ENCODE measurements at places on chromosomes 1 and 21.

DNA sequence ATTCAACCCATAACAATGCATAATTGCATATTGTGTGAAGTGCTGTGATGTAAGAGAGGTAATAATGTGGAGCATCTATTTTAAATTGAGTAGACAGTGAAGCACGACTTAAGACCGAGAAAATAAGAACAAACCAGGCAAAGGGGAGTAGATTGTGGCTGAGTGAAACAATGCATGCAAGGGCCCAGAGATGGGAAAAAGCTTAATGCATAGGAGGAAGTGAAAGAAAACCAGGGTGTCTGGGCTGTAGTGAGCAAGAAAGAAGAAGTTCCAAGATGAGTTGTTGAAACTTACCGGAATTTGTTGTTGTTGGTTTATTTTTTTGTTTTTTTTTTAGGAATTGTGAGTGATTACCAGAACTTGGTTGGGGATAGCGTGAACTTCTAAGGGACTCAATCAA, 104.7 kb downstream of the SNX7 start:
- DNase-seq = no peak

DNA sequence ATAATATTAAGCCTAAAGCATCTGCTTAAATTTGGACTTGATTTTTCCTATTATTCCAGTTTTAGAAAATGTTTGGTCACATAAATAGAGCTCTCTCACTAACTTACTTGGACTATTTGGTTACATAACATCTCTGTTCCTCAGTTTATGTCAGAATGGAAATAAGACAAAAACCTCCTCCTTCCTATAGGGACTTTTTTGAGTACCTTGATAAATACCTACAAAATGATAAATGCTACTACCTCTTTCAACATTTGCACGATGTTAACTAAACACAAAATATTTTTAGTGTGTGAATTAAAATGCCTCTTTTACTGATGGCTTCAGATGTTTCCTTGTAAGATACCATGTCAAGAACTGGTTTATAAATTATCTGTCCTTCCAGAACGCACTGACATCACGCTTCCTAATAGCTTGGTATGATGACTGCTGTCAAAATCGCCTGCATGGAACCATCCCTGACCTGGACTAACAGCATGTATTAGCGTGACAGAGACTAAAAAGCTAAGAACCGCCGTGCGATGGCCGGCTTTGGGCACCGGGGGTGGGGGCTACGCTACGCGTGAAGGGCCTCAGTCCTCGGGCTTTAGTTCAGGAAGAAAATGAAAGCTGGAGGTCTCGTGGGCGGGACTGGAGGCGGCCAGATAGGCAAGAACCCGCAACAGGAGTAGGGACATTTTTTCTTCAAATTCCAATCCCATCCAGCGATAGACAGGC, 133.2 kb upstream of the BARHL2 start:
- DNase-seq = no peak

DNA sequence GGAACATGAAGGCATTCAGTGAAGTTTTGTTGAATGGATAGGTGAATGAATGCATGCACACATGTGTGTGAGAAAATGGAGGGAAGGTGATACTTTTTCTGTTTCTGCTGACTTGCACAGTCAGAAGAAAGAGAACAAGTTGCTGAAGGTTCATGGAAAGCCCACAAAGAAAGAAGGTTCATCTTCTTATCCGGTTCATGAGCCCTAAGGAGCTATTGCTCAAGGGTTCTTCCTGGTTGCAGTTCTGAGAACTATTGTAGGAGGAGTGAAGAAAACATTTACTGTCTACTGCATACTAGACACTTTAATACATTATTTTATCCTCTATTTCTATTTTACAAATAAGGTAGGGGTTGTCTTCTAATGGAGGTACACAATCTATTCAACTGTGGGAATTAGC, 13.4 kb upstream of the NIBAN1 start:
- DNase-seq = no peak

DNA sequence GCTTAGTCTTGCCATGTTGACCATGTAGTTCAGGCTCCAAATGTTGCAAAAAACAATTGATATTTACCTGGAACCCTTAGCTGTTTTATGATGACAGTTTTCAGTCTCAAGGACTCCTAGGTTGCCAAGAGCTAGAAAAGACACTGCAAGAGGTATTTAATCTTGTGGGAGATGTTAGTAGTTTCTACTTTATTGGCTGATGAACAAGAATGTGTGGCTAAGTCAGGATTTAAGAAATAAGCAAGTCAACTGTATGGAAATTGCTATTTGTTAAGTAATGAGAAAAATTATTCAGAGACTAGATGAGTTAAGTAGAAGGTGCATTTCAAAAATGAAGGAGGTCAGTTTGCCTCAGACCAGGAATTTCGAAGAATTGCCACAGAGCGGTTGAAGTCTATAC, 639.7 kb upstream of the USP24 start:
- DNase-seq = no peak

DNA sequence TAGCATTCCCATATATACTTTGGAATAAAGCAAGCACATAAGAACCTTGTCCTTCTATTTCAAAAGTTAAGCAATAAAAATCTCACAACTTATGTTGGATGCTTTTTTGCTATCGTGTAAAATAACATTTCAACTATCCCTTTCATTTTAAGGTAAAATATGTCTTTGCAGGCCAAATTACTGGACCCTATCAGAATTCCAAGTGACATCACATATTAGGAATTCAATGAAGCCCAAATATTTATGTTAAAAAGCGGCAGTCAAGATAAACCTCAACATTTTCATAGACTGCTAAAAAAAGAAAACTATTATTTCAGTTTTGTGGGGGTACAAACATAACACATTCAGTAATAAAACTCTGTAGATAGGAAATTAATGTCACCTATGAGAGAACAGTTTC, 252.0 kb downstream of the KCTD3 start:
- DNase-seq = no peak
